ENCODE measurements at places on chromosomes 7 and 10.

DNA sequence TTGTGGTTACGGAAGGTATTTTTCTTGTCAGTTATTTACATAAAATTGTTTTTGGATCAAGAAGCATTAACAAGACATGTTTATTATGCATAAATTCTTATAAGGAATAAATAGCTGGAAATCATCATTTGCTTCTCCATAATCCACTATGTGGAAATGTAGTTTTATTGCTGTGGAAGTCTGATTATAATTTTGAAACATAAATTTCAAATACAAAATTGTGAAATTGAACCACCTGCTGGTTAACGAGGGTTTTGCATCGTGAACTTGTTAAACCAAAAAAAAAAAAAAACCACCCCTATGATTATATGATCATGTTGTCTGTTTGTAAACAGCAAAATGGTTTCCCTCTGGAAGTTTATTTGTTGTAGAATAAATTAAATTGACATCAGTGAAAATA is 25.9 kb downstream of the ABRAXAS2 start:
- peak; percentile 35 for DNase-seq

GRCh38 chr7:30240106-30240800 is 44.1 kb upstream of the ZNRF2 start:
- DNase-seq, result no peak

- DNase-seq, result no peak
Measured at GRCh38 chr7:153858355-153858754, 193.8 kb upstream of the DPP6 start.

- DNase-seq, result peak; percentile 54
Measured at GRCh38 chr10:100508691-100509150, 10.9 kb downstream of the SEC31B start.

GRCh38 chr7:120677535-120677934 is 180.4 kb downstream of the TSPAN12 start:
- DNase-seq, result no peak

DNA sequence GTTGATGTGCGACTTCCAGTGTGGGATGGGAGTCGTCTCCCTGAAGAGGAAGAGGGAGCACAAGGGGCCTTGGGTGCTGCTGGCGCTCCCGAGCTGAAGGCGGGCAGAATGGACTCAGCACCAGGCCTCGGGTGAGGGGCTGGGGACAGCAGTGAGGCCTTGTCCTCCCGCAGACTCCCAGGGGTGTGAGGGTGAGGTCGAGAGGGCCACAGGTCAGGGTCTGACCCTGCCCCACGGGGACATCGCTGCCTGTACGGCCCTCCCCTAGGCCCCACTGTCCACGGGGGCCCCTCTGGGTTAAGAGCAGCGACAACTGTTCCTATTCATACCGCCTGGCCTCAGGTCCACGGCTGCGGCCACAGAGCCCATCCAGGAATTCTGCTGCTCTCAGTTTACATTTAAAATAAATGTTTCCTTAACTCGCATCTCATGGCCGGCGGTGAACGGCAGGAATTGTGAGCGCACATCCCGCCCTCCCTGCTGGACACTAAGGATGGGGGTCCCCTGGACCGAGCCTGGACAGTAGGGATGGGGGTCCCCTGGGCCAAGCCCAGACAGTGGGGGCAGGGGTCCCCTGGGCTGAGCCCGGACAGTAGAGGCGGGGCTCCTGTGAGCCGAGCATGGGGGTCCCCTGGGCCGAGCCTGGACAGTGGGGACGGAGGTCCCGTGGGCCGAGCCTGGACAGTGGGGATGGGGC is 61.7 kb downstream of the PDGFA start:
- no peak for DNase-seq

GRCh38 chr7:105010504-105011130 is 3.4 kb upstream of the KMT2E start:
- no peak for DNase-seq

- DNase-seq, result no peak
Measured at GRCh38 chr10:102673819-102674511, 29.7 kb downstream of the TRIM8 start.

GRCh38 chr10:74923556-74923955 is 97.2 kb downstream of the KAT6B start:
- DNase-seq, result no peak

DNA sequence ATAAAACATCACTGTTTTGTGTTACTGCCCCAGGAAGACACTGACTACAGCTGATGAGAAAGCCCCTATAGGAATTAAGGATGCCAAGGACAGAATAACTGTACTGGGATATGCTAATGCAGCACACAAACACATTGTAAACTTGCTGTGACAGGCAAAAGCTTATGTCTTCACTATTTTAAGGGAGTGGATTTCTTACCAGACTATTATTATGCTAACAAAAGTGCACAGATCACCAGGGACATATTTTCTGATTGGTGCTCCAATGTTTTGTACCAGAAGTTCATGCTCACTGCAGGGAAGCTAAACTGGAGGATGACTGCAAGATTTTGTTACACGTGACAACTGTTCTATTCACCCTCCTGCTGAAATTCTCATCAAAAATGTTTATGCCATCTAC is 48.1 kb upstream of the PTPN12 start:
- no peak for DNase-seq

DNA sequence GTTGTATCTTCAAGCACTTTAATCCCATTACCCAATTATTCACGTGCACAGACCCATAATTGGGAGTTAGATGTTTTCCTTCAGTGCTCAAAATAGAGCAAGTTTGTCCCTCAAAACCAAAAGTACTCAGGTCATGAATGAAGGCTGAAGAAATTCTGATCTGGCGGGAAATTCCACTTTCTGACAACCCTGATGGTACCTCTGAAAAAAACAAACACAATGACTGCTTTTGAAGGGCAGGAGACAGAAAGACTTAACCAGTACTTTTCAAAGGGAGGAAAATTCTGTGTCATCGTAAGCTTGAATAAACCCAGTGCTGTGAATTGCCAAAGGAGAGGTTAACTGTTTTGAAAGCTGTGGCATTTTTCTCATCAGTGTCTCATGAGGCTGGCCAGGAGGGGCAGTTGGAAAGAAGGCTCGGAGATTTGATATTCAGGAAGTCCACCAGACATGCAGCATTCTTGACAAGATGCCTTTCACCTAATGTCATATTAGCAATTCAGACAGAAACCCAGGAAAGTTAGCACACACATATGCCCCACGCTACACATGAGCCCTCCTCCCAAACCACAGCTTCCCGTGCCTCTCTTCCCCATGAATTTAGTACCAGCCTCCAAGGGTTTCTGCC is 347.0 kb downstream of the KCNMA1 start:
- DNase-seq, result no peak

DNA sequence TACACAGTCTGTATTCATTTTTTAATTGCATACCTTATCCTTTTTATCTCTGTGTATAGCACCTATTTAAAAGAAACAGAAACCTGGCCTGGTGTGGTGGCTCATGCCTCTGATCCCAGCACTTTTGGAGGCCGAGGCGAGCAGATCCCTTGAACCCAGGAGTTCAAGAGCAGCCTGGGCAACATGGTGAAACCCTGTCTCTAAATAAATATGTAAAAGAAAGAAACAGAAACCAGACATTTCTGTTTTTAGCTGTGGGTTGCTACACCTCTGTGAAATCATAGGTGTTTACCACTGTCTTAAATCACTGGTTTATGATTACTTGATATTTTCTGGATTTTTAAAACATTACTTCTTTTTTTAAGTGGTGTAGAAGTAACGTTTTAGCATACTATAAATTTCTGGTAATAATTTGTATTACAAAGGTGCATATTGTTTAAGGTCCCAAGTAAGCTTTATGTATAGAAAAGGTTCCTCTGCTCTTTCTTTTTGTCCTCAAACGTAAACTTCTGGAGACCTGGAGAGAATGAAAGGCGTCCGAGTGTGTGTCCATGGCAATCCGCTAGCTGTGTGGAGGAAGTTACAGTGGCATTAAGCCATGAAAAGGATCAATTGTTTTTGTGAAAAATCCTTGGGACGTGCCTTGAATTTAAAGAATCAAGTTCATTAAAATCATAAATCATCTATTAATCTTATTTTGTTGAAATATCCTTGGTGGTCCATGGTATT is 41.1 kb downstream of the PTPRZ1 start:
- no peak for DNase-seq

DNA sequence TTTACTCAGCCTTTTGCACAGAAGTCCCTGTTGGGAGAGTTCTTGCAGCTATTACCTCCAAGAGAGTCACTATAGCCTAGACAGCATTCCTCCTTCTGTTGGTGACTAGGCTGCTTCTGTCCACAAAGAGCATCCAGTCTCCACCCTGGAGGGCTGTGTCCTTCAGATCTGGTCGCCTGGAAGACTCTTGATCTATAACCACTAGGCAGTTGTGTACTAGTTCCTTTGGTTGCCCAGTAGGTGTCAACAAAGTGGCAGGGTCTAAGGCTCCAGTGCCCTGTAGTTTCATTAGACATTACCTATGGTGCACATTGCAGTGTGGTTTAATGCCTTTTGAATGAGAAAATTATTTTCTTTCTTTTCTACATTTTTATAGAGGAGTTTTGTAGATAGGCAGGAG is 11.3 kb upstream of the AKR1C2 start:
- no peak for DNase-seq

DNA sequence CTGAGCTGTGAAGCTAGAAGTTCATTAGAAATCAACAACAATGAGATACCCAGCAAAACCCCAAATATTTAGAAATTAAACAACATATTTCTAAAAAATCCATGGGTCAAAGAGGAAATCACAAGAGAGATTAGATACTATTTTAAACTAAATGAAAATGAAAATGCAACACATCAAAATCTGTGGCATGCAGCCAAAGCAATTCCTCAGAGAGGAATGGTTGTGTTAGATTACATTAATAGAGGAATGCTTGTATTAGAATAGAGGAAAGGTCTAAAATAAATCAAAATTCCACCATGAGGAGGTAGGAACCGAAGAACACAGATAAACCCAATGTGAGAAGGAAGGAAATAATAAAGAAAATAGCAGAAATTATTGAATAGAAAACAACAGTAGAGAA is 642.1 kb upstream of the GALNT17 start:
- no peak for DNase-seq

DNA sequence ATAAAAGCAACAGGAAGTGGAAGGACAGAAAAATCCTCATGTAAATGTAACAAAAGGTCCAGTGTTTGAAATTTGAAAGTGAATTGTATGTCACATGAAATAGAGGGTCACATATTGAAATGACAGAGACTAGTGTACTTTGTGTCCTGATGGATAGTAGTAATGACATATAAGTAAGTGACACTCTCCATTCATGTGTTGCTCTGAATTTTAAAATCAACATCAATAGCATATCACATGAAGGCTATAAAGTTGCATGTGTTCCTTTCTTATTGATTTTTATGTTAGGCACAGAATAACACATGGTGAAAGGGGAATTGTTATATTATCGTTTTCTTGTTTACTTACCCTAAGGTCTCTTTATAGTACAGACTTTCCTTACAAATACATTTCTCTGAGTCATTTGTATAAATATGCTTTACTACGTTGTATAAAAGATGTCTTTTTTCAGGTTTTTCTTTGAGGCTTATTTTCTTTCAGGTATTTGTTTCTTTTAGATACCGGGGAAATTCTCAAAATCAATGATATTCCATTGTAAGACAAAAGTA is 104.6 kb upstream of the CACNA2D1 start:
- DNase-seq, result no peak

GRCh38 chr7:94632338-94633013 is 23.5 kb downstream of the SGCE start:
- no peak for DNase-seq

- no peak for DNase-seq
Measured at GRCh38 chr10:56142092-56142728, 218.8 kb downstream of the ZWINT start.

- peak; percentile 23 for DNase-seq
Measured at GRCh38 chr7:114083166-114084001, 164.6 kb upstream of the PPP1R3A start.

- no peak for DNase-seq
Measured at GRCh38 chr10:128542659-128543058, 416.4 kb upstream of the MKI67 start.

GRCh38 chr7:22949944-22950343 is 64.0 kb downstream of the HYCC1 start:
- no peak for DNase-seq

GRCh38 chr10:103244666-103245271 is 918 bp upstream of the RPEL1 start:
- peak; percentile 72 for DNase-seq

DNA sequence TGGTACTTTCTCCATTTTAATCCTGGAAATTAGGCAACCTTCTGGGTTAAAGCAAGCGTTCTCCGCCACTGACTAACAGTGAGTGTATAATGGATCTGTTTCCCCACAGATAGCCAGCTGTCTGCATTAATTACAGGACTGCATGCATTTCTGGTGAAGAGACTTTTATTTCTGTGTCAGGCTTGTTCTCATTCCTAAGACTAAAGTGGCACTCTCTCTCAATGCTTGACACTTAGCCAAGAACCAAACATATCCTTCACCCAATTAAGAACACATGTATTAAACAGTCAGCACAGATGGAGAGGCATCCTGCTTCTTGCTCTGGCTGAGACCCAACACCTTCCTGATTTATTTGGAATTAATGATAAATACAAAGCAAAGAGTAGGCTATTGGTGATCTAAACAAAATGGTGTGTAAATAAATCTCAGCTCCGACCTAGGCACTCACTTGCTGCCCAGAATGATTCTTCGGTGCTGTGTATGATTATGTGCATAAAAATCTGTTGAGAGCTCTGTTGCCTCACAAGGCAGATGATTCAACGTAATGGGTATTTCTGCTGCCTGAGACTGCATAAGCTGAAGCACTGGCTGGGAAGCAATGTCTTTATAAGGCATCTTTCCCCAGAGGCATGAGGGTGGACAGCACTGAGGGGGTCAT is 16.8 kb downstream of the CALU start:
- DNase-seq, result no peak

- DNase-seq, result no peak
Measured at GRCh38 chr10:3225561-3225960, 53.0 kb upstream of the PITRM1 start.

- DNase-seq, result peak; percentile 26
Measured at GRCh38 chr7:44289341-44290251, 35.8 kb downstream of the CAMK2B start.

DNA sequence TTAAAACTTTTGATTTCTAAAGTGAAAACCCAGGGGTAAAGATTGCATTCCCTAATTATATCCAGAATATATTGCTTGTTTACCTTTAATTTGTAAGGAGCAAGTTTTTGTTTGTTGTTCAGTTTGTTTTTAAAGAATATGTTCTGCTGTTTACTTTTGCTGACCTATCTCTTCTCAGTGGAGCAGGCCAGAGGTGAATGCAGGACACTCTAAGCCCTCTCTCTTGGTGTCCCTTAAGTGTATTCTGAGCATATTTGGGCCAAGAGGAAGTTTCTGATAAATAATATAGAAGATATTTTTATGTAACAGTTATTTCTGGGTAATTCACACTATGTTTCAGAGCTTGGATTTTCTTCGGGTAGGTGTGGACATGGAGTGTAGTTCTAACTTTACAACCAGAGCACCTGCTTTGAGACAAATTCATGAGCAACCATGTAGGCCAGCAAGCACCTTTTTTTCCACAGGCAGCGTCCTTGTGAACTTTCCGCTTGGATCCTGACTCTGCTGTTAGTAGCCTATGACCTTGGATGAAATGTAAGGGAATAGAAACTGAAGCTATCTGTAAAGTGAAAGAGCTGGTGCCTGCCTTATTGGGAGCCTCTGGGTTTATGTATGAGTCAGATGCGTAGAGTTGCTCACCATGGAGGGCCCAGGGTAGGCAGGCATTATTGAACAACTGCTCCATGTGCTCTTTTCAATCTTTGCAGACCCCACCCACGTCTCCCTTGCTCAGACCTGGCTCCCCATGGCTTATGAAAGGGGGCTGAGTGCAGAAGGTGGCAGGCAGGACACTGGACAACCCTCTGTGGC is 16.1 kb downstream of the OGDH start:
- no peak for DNase-seq

- DNase-seq, result peak; percentile 6
Measured at GRCh38 chr10:49663596-49663995, 15.9 kb upstream of the C10orf53 start.

GRCh38 chr7:140689199-140690152 is 7.0 kb upstream of the NDUFB2 start:
- no peak for DNase-seq
